Testis (tissue), 5 donors: ENCODE measurements at places on chromosomes 2 and 18.

GRCh38 chr2:219844401-219845091 lies 217.1 kb downstream of the SLC4A3 start:
- H3K27me3 ChIP-seq: no peaks in the 10 kb centered on the region
- no peak overlapping the region for H3K4me3 ChIP-seq
- H3K36me3 ChIP-seq: no peaks in the 10 kb centered on the region

- no peak overlapping the region for H3K27ac ChIP-seq
- no peaks in the 10 kb centered on the region for H3K36me3 ChIP-seq
- H3K4me3 ChIP-seq: no peak overlapping the region
- H3K27me3 ChIP-seq: no peaks in the 10 kb centered on the region
Observed at GRCh38 chr18:79699653-79700052, 20.1 kb downstream of the CTDP1 start.

- H3K4me1 ChIP-seq: no peaks in the 10 kb centered on the region
- DNase-seq: no peak
- no peaks in the 10 kb centered on the region for H3K27me3 ChIP-seq
- no peak overlapping the region for H3K4me3 ChIP-seq
- no peak overlapping the region for H3K27ac ChIP-seq
Observed at GRCh38 chr2:84741182-84741822, 139.6 kb downstream of the TRABD2A start.

- H3K4me3 ChIP-seq: no peak overlapping the region
- H3K27me3 ChIP-seq: no peaks in the 10 kb centered on the region
- H3K36me3 ChIP-seq: no peaks in the 10 kb centered on the region
- H3K4me1 ChIP-seq: no peaks in the 10 kb centered on the region
Observed at GRCh38 chr18:11052800-11053199, 96.6 kb downstream of the PIEZO2 start.

DNA sequence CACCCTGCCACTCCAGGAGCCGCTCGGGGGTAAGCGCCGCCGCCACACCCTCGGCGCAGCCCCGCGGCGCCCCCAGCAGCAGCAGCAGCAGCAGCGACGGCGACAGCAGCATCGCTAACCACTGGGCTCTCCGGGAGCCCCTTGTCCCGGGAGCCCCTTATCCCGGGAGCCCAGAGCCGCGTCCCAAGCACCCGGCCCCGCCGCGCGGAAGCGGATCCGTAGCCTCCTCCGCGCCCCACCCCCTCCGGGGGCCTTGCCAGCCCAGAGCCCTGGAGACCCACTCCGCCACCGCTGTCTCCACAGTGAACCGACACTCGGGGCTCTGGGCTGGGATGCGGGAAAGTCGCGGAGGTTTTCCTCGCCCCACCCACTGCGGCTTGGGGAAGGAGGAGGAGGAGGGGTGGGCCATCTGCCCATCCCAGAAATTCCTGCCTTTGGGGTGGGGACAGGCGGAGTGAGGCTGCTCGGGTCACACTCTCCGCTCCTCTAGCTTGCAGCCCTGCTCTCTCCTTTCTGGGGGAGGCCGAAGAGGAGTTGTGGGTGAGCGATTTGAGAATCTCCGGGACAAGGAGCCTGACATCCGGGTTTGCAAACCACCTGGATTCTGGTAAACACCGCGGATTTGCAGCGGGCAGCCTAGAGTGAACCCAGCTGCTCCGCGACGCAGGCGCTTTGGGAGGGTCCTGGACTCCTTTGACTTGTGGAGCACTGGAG lies at the start of gene PLA2R1:
TSS of gene PLA2R1 (minus strand) at position 324 of the 714 bp plus-strand sequence. CDS start at position 112, 212 bp downstream.
- no peaks in the 10 kb centered on the region for H3K27me3 ChIP-seq
- H3K27ac ChIP-seq: peak within 1 kb of the TSS; percentile 72
- peak within 1 kb of the TSS; percentile 84 for H3K4me3 ChIP-seq
- H3K36me3 ChIP-seq: no peaks in the 10 kb centered on the region

- H3K36me3 ChIP-seq: no peaks in the 10 kb centered on the region
- H3K27me3 ChIP-seq: no peaks in the 10 kb centered on the region
- H3K27ac ChIP-seq: no peak overlapping the region
- H3K4me3 ChIP-seq: no peak overlapping the region
- no peaks in the 10 kb centered on the region for H3K4me1 ChIP-seq
Observed at GRCh38 chr2:5391362-5391761, 300.8 kb upstream of the SOX11 start.

GRCh38 chr2:79935771-79936657 lies 368.5 kb downstream of the LRRTM1 start:
- no peaks in the 10 kb centered on the region for H3K36me3 ChIP-seq
- H3K27me3 ChIP-seq: no peaks in the 10 kb centered on the region
- peak; percentile 54 for DNase-seq
- peaks cover 5% of the 10 kb centered on the region for H3K4me1 ChIP-seq
- no peak overlapping the region for H3K27ac ChIP-seq

DNA sequence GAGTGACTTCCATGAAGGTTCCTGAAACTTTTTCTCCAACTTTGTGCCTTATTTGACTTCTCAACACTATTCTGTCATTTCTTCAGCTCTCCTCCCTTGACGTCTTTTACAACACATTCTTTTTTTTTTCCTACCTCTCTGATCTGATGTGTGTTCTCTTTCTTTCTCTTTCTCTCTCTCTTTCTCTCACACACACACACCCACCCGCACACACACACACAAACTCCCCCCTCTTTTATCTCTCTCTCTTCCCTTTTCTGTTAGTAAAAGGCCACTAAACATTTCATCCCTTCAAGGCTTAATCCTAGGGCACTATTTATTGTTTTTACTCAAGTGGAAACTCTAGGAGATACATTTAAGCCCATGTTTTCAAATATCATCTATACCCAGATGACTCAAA lies 107.8 kb upstream of the CNTNAP5 start:
- H3K4me3 ChIP-seq: no peak overlapping the region
- DNase-seq: no peak
- no peaks in the 10 kb centered on the region for H3K36me3 ChIP-seq
- no peak overlapping the region for H3K27ac ChIP-seq
- H3K4me1 ChIP-seq: no peaks in the 10 kb centered on the region

- H3K27ac ChIP-seq: no peak overlapping the region
- H3K4me3 ChIP-seq: no peak overlapping the region
- peaks cover 9% of the 10 kb centered on the region for H3K4me1 ChIP-seq
- H3K36me3 ChIP-seq: no peaks in the 10 kb centered on the region
Observed at GRCh38 chr2:158688721-158689120, 106.4 kb upstream of the DAPL1 start.

- H3K36me3 ChIP-seq: no peaks in the 10 kb centered on the region
- no peaks in the 10 kb centered on the region for H3K4me1 ChIP-seq
- H3K27me3 ChIP-seq: no peaks in the 10 kb centered on the region
- no peak overlapping the region for H3K4me3 ChIP-seq
- H3K27ac ChIP-seq: no peak overlapping the region
- no peak for DNase-seq
Observed at GRCh38 chr2:85222792-85223191, 89.6 kb downstream of the TCF7L1 start.

GRCh38 chr18:25349926-25350487 lies 2.0 kb downstream of the ZNF521 start:
- no peaks in the 10 kb centered on the region for H3K36me3 ChIP-seq
- peak overlapping the region; percentile 92 for H3K27ac ChIP-seq
- H3K4me3 ChIP-seq: peak overlapping the region; percentile 74
- H3K4me1 ChIP-seq: no peaks in the 10 kb centered on the region
- no peaks in the 10 kb centered on the region for H3K27me3 ChIP-seq

DNA sequence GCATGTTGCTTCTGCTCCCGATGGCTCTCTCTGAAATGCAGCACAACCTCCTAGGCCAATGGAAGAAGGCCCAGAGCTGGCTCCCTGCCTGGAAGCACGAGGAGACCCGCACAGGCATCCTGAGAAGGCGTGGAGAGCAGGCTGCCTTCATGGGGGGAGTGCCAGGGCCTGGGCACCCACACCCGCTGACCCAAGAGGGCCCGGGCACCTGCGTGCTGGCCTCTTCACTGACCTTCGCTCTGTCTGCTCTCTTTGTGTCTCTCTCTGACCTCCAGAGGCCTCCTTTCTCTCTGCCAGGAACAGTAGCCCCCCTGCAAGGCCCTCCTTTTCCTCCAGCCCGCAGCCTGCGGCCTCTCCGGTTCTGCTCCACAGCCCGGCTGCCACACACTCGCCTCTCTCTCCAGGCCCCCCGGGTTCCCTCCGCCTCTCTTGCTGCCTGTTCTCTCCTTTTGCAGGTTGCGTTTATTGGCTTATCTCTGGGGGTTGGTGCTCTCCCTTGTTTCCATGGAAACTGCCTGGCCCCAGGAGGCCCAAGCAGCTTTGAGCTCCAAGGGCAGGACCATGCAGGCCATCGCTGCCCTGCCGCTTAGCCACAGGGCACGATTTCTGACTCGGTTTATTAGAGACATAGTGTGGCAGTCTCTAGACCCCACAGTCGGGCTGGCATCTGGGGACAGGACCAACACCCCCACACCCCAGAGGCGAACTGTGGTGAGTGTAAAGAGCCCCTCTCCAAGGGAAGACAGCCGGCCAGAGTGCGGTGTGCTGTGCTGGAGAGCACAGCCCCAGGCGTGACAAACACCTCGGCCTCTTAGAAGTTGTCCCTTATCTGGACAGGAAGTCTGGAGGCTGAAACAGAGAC lies 1.7 kb downstream of the MZT2B start:
- no peaks in the 10 kb centered on the region for H3K27me3 ChIP-seq
- no peak overlapping the region for H3K4me3 ChIP-seq
- no peaks in the 10 kb centered on the region for H3K36me3 ChIP-seq

DNA sequence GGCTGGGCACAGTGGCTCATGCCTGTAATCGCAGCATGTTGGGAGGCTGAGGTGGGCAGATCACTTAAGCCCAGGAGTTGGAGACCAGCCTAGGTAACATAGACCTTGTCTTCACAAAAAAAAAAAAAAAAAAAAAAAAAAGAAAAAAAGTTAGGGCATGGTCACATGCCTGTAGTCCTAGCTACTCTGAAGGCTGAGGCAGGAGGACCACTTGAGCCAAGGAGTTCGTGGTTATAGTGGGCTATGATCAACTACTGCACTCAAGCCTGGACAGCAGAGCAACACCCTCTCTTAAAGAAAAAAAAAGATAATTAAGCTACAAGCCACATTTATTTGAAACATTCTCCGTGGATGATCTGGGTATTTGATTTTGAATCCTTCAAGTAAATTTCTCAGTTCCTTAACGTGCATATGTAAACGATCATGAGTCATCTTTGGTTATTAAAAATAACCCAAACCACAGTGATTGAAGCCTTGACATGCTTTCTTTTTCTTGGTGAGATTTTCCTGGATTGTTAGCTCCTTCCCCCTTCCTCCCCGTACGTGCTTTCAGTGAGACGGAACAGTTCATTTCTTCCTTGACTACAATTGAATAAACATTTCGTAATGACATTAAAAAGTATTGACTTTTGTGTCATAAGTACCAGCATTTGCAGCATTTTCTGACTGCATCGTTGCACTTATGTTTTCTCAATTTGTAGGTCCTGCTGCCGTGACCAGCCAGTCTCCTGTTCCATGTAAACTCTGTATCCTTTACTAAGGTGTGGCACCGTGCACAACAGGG lies 20.3 kb downstream of the RMC1 start:
- H3K27ac ChIP-seq: no peak overlapping the region
- peaks cover 3% of the 10 kb centered on the region for H3K36me3 ChIP-seq
- no peaks in the 10 kb centered on the region for H3K27me3 ChIP-seq
- no peaks in the 10 kb centered on the region for H3K4me1 ChIP-seq
- H3K4me3 ChIP-seq: no peak overlapping the region

DNA sequence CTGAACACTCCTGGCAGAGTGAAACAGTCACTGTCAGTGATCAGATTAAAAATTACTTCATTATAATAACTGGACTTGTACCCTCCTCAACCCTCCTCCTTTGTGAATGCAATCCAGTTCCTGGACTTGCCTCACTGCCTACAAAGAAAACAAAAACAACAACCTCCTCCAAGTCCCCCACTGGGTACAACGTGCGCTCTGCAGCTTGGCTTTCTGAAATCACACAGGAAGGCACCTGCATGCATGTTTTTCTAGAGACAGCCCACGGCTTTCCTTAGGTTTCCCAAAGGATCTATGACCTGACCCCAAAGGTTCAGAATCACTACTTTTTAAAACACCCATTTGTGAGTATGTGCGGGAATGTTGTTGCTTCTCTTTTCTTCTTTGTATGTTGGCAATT lies 61.4 kb upstream of the TUBA3E start:
- H3K27me3 ChIP-seq: no peaks in the 10 kb centered on the region
- no peak for DNase-seq
- H3K36me3 ChIP-seq: no peaks in the 10 kb centered on the region
- H3K4me1 ChIP-seq: no peaks in the 10 kb centered on the region
- H3K27ac ChIP-seq: no peak overlapping the region

GRCh38 chr2:60354713-60355112 lies 198.7 kb downstream of the BCL11A start:
- H3K36me3 ChIP-seq: no peaks in the 10 kb centered on the region
- DNase-seq: no peak
- no peaks in the 10 kb centered on the region for H3K4me1 ChIP-seq
- H3K27me3 ChIP-seq: no peaks in the 10 kb centered on the region
- no peak overlapping the region for H3K27ac ChIP-seq

- H3K27ac ChIP-seq: no peak overlapping the region
- no peaks in the 10 kb centered on the region for H3K36me3 ChIP-seq
- peak; percentile 54 for DNase-seq
- peaks cover 45% of the 10 kb centered on the region for H3K4me1 ChIP-seq
- no peaks in the 10 kb centered on the region for H3K27me3 ChIP-seq
Observed at GRCh38 chr2:231050018-231050901, 6.4 kb upstream of the PSMD1 start.

DNA sequence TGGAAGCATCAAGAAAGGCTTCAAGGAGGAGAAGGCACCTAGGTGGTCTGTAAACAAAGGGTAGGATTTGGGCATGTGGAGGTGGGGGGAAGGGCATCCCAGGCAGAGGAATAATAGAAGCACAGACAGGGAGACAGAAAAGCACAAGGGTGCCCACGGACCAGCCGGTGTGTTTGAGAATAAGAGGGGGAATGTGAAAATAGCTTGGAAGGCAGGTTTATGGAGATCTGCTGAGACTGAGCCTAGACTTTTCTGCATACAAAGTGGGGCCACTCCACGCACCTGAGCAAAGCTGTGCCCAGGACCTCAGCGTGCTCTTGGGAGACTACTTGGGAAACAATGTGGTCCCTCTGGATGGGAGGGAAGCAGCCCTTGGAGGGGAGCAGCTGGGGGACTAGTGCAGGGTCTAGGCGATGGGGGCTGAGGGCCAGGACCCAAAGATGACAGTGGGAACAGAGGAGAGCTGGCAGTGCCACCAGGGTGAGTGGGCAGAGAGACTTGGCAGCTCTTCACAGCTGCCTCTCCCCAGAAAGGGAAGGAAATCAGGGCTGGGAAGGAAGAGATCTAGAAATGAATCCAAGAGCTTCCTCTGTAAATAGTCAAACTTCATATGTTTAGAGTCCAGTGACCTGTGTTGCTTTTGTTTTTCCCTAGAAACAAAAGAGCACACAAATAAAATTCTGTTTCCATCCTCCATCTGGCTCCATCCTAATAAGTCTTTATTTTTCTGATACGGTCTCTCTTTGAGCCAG lies 110.7 kb upstream of the SMAD7 start:
- H3K27ac ChIP-seq: no peak overlapping the region
- no peak for DNase-seq
- H3K4me3 ChIP-seq: no peak overlapping the region
- H3K27me3 ChIP-seq: no peaks in the 10 kb centered on the region
- no peaks in the 10 kb centered on the region for H3K36me3 ChIP-seq

DNA sequence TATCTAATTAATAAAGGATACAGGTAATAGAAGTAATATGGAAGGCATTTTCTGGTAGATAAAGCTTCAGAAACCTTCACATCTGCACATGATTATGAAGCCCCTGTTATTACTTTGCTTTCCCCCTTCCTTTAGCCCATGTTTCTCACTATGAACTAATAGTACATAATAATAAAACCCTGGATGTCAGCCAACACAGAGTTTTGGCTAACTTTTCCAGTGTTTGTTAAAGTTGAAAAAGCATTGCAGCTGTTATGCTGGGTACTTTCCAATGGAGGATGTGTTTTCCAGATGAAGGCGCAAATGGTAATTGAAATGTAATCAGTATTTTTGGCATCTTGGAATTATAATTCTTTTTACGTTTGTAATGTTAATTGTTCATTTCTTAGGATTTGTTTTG lies 43.5 kb downstream of the SPTBN1 start:
- peak; percentile 67 for DNase-seq
- H3K27ac ChIP-seq: no peak overlapping the region
- no peaks in the 10 kb centered on the region for H3K27me3 ChIP-seq
